ENCODE measurements at places on chromosomes 12 and 14.

GRCh38 chr12:108349278-108349688 is 10.2 kb upstream of the CMKLR1 start:
- no peak for DNase-seq

- DNase-seq, result no peak
Observed at GRCh38 chr14:91144425-91145145, 30.7 kb downstream of the DGLUCY start.

- DNase-seq, result no peak
Observed at GRCh38 chr12:7123806-7124522, 4.7 kb downstream of the RBP5 start.

DNA sequence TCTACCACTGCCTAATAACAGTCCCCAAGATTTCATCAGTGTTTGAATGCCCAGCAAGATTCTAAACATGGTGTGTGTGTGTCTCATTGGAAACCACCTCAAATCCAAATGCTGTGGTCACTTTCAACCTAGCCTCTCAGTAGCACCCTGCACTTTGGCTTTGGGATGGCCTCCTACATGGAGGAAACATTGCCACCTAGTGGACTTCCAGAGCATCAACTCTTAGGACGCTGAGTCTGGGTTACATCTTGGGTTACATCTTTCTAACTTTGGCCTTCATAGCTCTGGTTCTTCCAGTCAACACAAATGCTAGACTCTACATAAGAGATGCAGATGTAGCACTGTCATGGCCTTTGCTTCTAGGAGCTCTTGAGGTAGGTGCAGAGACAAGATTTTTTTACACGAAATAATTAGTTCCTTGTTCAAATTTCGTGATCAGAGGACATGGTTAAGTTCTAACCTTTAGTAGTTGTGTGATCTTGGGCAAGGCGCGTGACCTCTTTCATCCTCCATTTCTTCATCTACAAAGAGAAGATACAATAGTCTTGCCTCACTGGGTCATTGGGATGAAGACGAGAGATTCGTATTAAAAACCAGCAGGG is 113.5 kb upstream of the VASH1 start:
- DNase-seq, result peak; percentile 35

DNA sequence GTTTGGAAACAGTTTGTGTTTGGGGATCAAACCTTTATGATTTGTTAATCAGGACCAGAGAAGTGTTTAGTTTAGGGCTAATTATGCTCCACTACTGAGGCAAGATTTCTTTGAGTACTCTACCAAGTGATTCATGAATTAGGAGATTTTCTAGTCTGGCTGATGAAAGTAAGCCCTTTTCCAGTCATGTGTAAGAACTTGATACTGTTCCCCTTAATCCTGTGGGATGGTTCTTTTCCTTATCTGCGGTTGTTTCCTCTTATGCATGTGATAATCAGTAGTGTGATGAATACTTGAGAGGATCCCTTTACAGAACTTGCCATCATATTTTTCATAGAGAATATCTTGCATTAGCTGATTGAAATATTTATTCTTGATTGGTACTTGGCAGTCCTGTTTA is 42.1 kb downstream of the DYRK2 start:
- DNase-seq, result no peak

Data from foreskin keratinocyte (primary cell).